ENCODE measurements at places on chromosomes 3 and 15.

DNA sequence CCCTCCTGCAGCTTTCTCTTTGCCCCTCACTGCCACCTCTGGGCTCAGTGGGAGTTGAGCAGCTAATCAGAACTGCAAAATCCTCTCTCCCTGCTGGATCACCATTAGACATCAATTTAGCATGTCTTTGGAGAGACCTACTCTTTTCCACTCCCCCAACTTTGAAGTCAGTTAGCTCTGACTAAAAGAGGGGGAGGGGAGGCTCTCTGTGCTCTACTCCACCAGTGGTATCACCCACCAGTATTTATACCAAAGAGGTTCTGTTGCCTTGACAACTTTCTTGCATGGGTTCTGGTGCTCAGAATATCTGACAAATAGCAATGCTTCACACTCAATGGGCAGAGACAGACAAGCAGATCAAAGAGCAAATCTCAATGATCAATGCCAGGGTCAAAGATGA lies 146.2 kb upstream of the ROPN1 start:
- no peak for DNase-seq

- DNase-seq, result no peak
These were observed 1.5 kb downstream of the POLR2M start for GRCh38 chr15:57708047-57708446.

DNA sequence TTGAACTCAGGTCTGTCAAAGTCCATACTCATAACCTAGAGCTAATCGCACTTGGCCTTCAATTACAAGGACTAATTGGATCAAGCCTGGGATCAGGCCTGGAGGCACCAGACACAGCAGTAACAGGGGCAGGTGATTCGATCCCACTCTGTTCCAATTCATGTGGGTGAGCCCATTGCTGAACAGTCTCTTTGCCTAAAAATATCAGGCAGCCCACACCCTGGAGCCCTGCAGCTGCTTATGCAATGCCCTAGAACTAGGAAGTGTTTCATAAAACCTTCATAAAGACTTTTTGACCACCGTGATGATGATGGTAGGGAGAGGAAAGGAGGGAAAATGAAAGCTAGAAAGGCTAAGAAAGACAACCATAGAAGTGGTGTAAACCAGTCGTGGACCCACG lies 47.8 kb upstream of the NEO1 start:
- no peak for DNase-seq

- no peak for DNase-seq
These were observed 21.8 kb upstream of the XCR1 start for GRCh38 chr3:46049093-46049492.

- DNase-seq, result no peak
These were observed 422.3 kb upstream of the ROBO1 start for GRCh38 chr3:80190051-80190450.

DNA sequence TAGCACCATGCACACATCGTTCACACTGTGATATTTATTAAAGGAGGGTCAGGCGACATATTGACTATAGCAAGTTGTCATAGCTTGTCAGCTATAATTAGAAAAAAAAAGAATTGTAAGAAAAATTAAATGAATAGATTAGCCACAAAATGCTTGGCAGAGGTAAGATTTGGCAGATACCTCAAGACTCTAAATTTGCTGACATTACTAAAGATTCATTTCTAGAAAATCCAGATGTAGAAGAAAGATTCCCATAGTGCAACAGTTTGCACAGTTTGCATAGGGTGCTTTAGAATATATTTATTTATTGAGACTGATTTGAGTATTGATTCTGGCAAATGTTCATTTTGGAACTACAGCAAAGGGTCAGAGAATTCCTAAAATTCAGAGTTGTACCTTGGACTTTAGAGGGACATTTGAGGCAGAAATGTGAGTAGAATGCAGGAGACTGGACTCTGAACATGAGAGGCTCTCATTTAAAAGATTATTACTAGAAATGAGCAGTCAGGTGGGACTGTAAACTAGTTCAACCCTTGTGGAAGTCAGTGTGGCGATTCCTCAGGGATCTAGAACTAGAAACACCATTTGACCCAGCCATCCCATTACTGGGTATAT lies 102.0 kb upstream of the BHLHE40 start:
- no peak for DNase-seq

- DNase-seq, result no peak
These were observed 46.2 kb downstream of the CMTM7 start for GRCh38 chr3:32437896-32438295.

Data from thoracic aorta (tissue), 2 donors.